ENCODE measurements at places on chromosomes 12 and 14.

GRCh38 chr14:75487155-75487671 lies 35.1 kb upstream of the BATF start:
- no peak for DNase-seq

DNA sequence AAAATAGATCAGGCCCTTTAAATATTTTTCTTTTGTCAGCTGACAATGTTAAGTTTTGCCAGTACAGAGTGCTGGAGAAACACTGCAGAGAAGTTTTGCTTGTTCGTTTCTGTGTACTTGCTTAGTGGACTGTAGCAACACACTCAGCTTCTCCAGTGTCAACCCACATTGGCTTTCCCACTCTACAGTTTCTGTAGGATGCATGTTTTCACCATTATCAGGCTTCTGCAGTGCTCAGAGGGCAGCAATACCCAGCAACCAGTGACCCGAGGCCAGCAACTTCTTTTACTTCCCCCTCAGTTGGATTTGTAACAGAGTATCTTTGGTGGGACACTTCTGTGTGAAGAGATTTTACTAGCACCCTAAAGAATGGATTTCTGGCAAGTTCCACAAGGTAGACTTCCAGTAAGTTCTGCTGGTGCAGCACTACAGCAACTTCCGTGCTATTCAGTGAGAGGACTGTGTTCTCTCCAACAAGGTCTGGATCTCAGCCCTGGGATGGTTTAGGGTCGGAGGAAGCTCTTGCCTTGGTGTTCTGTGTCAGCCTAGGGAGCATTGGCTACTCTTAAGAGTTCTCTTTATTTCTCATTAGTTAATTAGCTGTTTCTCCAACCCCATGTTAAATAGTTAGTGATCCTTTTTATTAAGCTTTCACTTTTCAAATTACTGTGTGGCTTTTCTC lies 70.4 kb downstream of the FUT8 start:
- no peak for DNase-seq

- DNase-seq: no peak
Observed at GRCh38 chr14:76810525-76810924, 2.2 kb downstream of the ANGEL1 start.

- no peak for DNase-seq
Observed at GRCh38 chr14:88552876-88553275, 1.9 kb downstream of the PTPN21 start.

DNA sequence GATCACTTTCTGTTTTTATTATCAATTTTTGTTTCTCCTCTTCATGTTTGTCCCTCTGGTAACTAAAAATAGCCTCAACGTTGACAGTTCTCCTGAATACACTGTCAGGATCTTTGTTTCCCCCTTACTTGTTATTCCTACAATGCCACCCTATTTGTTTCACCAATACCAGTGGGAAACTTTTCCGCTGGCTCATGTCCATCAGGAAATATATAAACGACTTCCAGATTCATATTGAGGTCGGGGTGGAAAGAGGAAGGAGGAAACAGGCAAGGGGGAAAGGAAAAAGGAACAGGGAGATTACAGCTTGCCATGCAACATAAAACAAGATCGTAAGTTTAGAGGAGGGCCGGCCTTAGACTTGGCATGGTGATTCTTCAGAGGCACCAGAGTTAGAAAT lies 61.7 kb downstream of the BTBD7 start:
- no peak for DNase-seq

GRCh38 chr12:119239040-119239439 lies 60.3 kb downstream of the HSPB8 start:
- DNase-seq: no peak

GRCh38 chr14:75572104-75572503 lies 6.3 kb upstream of the FLVCR2 start:
- no peak for DNase-seq

Measured in NCI-H2029 treated with DMSO at 0.1 percent for 48 hours (cell line).